ENCODE measurements at places on chromosomes 5 and 9. TPM values are rescaled to one million over a fixed set of nuclear protein-coding genes. Genes with fewer than 3 reads are reported as not detected.

The SPACA9 gene
- 3.2 TPM for total RNA-seq

The CLIC3 gene
- 0.29 TPM for total RNA-seq

The FAM81B gene
- total RNA-seq = 0.47 TPM

The CDK7 gene
- total RNA-seq = 39.1 TPM

The CFAP157 gene
- total RNA-seq = not detected

The CTNND2 gene
- not detected for total RNA-seq

The PLK2 gene
- 951 TPM for total RNA-seq

The MELK gene
- 14.7 TPM for total RNA-seq

The CCNJL gene
- 23.2 TPM for total RNA-seq

The DMRTA1 gene
- 1.8 TPM for total RNA-seq

The GRXCR2 gene
- not detected for total RNA-seq

The FAM169A gene
- 1.3 TPM for total RNA-seq

The AQP7 gene
- not detected for total RNA-seq

The MFAP3 gene
- total RNA-seq = 52.7 TPM

The IDNK gene
- 4.6 TPM for total RNA-seq

The ACOT12 gene
- not detected for total RNA-seq

The PCDHGB6 gene
- total RNA-seq = 6.2 TPM

The NUP214 gene
- total RNA-seq = 19.4 TPM

The EPB41L4A gene
- 26.5 TPM for total RNA-seq

The CCL27 gene
- total RNA-seq = not detected

The TNC gene
- 27.0 TPM for total RNA-seq

The MEIKIN gene
- total RNA-seq = not detected

The TMEM215 gene
- total RNA-seq = not detected

The ORM2 gene
- not detected for total RNA-seq

The WDR38 gene
- not detected for total RNA-seq

The C5orf22 gene
- total RNA-seq = 18.7 TPM

The CDHR2 gene
- not detected for total RNA-seq

The SNAPC4 gene
- 20.6 TPM for total RNA-seq

The ADRB2 gene
- total RNA-seq = 0.70 TPM

The FOXD4 gene
- total RNA-seq = not detected

The BAAT gene
- total RNA-seq = not detected

The ZNF658 gene
- total RNA-seq = 2.1 TPM

The TYRP1 gene
- total RNA-seq = not detected

The DRD1 gene
- total RNA-seq = not detected

The FUT7 gene
- total RNA-seq = not detected

The PHPT1 gene
- total RNA-seq = 153 TPM

The C1QTNF3 gene
- 10.5 TPM for total RNA-seq

The ARRDC3 gene
- total RNA-seq = 50.6 TPM

The PCDHGA6 gene
- 6.6 TPM for total RNA-seq

The ANGPTL2 gene
- total RNA-seq = 25.5 TPM

The F12 gene
- total RNA-seq = 4.3 TPM

The GFI1B gene
- not detected for total RNA-seq

The SPATA24 gene
- total RNA-seq = 9.5 TPM
